ENCODE measurements at places on chromosomes 4 and X.

GRCh38 chr4:14383652-14384051 is 618.6 kb upstream of the CPEB2 start:
- no peak for DNase-seq

DNA sequence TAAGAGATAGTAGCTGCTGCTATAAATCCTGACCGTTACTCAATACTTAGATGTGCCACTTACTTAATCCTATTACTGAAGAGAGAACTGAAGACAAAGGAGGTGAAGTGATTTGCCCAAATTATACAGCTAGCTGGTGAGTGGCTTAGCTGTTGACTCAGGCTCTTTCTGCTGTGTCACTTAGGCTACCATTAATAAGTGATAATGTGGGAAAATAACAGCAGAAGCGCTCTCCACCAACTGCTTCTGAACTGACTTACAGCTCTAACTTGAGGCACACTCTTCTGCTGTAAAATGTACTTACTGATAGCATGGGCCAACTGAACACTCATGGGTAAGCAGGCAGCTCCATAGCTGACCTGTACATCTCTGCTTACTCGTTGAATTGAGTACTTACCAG is 7.5 kb upstream of the KLHL5 start:
- DNase-seq: no peak

DNA sequence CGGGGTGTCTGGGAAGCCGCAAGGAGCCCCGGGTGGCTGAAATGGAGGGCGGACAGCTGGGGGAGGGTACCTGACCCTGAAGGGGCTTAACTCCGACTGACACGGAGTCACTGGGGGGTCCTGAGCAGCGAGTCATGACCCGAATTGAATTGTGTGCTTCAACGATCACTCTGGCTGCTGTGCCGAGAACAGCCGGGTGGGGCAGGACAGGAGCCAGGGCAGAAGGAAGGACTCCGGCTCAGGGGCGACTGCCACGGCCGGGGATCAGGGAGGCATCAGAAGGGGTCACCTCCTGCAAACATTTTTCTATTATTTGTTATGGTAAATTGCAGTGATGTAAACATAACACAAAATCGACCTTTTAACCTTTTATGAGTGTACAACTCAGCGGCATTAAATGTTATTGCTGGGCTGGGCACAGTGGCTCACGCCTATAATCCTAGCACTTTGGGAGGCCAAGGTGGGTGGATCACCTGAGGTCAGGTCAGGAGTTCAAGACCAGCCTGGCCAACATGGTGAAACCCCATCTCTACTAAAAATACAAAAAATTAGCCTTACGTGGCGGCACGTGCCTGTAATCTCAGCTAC is 21.6 kb downstream of the ZFYVE28 start:
- DNase-seq: no peak

- DNase-seq: peak; percentile 45
These were observed 990 bp downstream of the HNRNPD start for GRCh38 chr4:82372517-82373485.

DNA sequence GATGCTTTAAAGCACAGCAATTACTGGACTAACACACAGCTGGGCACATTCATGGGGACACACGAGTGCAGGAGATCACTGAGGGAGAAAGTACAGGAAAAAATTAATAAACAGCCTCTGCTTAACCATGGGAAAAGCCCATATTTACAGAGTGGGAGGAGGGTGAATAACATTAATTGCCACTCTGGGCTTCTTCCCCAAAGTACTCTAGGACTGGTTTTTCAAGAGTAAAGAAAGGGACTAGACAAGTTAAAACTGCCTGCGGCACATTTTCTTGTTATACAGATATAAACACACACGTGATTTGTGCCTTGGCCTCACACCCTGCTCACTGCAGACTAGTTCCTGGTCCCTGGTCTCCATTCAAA is 179.7 kb upstream of the TET2 start:
- no peak for DNase-seq

DNA sequence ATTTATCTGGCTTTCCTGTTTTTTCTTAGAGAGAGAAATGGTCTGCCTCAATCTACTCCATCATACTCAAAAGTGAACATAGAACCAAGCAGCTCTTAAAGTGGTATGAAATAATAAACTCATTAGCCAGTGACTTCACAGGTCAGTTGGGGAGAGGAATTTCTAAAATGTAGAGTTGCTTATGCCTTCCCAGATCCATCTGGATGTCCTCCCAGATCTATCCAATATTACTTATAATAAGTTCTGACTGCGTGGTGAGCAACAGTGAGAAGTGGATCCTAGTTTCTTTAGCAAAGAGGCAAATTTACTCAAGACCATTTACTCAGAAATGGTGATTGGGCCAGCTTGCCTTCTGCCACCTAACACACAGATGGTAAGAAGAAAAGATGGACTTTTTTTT is 748.0 kb downstream of the PCDH18 start:
- no peak for DNase-seq

GRCh38 chrX:116395752-116396151 is 40.7 kb upstream of the SLC6A14 start:
- no peak for DNase-seq

DNA sequence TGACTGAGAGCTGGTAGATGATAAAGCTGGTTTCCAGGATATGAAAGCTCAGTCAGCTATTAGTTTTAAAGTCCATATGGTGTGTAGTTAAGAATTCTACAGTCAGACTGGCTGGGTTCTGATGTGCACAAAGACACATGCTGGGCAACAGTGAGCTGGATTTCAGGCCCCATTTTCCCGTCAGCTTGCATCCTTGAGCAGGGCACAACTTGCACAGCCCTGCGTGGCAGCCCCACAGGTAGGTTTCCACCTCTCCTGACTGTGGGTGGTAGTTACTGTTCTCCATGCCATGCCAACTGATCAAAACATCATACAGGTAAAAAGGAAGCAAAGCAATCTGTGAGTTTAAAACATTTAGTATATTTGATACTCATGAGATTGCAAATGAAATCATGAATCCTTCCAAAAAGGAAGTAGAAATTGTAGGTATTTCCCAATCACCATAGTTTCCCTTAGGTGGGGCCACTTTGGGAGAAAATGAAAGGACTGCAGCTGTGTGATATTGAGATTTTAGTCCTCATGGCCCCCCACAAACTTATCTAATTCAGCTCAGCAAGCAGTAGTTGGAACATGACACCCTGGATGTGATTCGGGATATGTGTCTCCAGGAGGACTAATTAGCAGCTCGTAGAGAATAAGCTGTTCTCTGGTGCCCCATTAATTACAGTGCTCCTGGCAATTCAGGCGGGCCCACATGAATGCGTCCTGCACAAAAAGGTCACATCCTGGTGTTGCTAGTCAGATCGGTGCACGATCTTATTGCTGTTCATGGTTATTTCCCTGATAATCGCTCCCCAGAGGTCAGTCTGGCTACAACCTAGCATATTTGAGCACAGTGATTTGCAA is 42.4 kb upstream of the NOCT start:
- DNase-seq: no peak

- peak; percentile 59 for DNase-seq
These were observed 9.5 kb downstream of the RGS12 start for GRCh38 chr4:3302173-3302785.

DNA sequence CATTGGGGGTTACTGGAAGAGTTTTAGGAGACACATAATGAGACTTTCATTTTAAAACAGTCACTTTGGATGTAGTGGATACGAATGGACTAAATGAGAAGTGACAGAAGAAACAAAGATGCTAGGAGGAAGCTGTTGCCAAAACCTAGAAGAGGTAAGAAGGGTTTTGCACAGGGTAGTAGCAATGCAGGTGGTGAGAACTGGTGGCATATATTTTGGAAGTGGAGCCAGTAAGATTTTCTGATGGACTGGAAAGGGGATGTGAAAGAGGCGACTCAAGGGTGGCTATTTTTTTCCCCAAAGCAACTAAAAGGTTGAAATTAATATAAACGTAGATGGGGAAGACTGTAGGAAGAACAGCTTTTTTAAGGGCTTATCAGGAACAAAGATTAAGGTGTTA is 462.0 kb downstream of the IL15 start:
- no peak for DNase-seq
